Activated T-cell treated with anti-CD3 and anti-CD28 coated beads, Interleukin-2, amount 50 U/mL, for 72 hours (primary cell): ENCODE measurements at places on chromosomes 11 and 22. TPM values are rescaled to one million over a fixed set of nuclear protein-coding genes. Genes with fewer than 3 reads are reported as not detected.
A peak's percentile ranks its signal among the peaks of the same experiment; 100 is the strongest.

DNA sequence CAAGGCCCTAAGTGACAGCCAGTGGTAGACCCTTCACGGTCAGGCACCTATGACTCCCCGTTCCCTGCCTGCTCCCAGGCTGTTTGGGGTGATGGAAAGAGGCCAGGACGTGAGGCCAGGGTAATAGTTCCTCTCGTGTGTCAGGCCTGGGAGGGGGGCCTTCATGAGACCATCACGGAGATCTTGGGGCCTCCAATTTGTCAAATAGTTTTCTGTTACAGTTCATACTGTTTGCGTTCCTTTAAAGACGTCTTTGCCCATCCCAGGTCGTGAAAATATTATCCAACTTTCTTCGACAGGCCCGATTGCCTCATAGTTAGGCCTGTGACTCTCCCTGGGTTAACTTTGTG, 62.2 kb upstream of the KCNQ1OT1 start:
- DNase-seq: no peak
- H3K4me1 ChIP-seq: no peaks in the 10 kb centered on the region
- no peaks in the 10 kb centered on the region for H3K27me3 ChIP-seq
- no peaks in the 10 kb centered on the region for H3K36me3 ChIP-seq
- no peak overlapping the region for H3K4me3 ChIP-seq

The SCUBE2 gene
- total RNA-seq: not detected

DNA sequence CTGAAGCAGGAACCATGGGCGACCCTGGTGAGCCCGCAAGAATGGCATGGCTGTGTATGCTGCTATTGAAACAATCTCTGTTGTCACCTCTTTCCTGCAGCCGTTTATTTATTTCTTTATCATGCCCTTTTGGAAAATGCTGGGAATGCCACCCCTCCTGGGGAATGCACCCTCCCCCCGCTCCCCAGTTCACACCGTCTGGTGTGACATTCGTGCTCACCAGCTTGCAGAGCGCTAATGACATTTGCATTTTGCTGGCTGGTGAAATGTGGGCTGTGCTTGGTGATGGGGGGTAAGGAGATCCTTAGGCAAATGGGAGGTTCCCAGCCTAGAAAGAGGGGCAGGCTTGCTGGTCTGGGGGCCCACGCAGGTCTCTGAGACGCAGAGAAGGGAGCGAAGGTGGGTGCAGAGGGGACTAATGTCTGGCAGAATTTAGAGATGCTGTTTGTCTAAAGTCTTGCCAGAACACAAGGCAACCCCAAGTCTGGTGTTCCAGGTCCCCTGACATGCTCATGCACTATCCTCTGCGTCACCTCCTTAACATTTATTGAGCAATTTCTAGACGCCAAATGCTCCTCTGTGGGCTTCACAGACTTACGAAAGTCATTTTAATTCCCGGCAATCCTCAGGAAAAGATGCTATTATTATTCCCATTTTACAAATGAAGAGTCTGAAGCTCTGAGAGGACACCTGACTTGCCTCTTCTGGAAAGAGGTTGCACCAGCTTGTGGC, 91.7 kb downstream of the TP53I11 start:
- no peak overlapping the region for H3K4me3 ChIP-seq
- peaks cover 61% of the 10 kb centered on the region for H3K27me3 ChIP-seq
- H3K36me3 ChIP-seq: no peaks in the 10 kb centered on the region
- DNase-seq: no peak

GRCh38 chr11:131591051-131591461, 220.6 kb downstream of the NTM start:
- no peak for DNase-seq
- no peaks in the 10 kb centered on the region for H3K27me3 ChIP-seq
- no peaks in the 10 kb centered on the region for H3K4me1 ChIP-seq
- no peak overlapping the region for H3K27ac ChIP-seq
- no peak overlapping the region for H3K4me3 ChIP-seq

- no peak for DNase-seq
- H3K27ac ChIP-seq: no peak overlapping the region
- peaks cover 66% of the 10 kb centered on the region for H3K4me1 ChIP-seq
Measured at GRCh38 chr22:24442352-24442744, 14.9 kb downstream of the ADORA2A start.

DNA sequence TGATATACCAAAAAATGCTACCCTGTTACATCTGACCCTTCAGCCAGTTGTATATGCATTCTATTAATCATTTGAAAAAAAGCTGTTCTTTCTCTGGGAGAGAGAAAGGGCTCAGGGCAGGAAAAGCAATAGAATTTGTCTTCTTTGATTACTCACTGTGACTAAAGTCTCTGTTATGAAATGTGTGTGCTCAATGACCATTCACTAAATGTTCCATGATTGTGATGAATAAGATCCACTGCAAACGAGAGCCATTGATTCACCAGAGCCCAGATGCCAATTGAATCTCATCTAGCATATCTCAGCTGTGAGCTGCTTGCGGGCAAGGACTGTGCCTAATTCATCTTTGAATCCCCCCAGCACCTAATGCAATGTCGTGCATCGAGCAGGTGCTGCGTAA, 184.3 kb downstream of the OPCML start:
- no peaks in the 10 kb centered on the region for H3K4me1 ChIP-seq
- H3K4me3 ChIP-seq: no peak overlapping the region
- H3K27ac ChIP-seq: no peak overlapping the region
- no peak for DNase-seq
- H3K27me3 ChIP-seq: no peaks in the 10 kb centered on the region

DNA sequence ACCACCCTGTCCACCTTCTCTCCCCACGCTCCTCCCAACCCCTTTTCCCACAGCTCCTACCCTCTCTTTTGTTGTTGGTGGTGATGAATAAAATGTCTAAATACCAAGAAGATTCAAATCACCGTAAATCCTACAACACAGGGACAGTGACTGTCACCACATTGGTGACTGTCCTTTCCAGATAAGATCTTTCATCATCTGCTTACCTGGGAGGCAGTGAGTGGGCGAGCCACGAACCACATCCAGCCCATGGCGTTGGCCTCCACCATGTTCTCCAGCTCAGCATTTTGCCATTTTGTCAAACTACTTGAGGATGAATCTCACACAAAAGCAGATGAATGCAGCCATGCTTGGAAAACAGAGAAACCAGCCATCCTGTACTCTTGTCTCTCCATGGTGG, 6.7 kb upstream of the CYTH4 start:
- peaks cover 60% of the 10 kb centered on the region for H3K4me1 ChIP-seq
- H3K4me3 ChIP-seq: peak overlapping the region; percentile 22
- H3K27ac ChIP-seq: no peak overlapping the region
- DNase-seq: peak; percentile 82
- H3K36me3 ChIP-seq: no peaks in the 10 kb centered on the region

GRCh38 chr11:61785837-61786402, 6.5 kb downstream of the TMEM258 start:
- DNase-seq: no peak
- no peak overlapping the region for H3K4me3 ChIP-seq
- H3K27ac ChIP-seq: no peak overlapping the region
- peaks cover 6% of the 10 kb centered on the region for H3K36me3 ChIP-seq

The ART1 gene
- not detected for total RNA-seq

DNA sequence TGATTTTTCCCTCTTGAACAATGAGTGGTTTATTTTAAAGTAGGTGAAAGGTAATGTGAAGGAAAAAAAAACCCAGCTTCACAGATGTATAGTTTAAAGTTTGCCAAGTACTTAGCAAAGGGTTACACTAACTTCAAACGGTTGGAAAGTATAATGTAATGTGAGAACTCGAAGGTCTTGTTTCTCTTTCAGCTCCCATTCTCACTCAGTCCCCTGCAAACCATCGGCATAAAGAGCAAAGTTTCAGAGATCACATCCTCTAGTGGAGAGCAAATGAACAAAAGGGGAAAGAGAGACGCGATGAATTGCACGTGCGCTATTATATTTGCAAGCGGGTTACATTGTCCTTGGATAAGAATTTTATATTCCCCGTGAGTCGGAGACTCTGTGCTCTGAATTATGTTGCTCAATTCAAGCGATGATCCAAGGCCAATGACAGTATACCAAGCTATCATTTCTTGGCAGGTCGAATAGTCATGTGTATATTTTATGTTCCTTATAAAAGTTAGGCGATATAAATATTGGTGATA, 37.6 kb upstream of the BIRC3 start:
- H3K4me3 ChIP-seq: peak overlapping the region; percentile 19
- no peaks in the 10 kb centered on the region for H3K36me3 ChIP-seq
- H3K27me3 ChIP-seq: no peaks in the 10 kb centered on the region
- no peak for DNase-seq

DNA sequence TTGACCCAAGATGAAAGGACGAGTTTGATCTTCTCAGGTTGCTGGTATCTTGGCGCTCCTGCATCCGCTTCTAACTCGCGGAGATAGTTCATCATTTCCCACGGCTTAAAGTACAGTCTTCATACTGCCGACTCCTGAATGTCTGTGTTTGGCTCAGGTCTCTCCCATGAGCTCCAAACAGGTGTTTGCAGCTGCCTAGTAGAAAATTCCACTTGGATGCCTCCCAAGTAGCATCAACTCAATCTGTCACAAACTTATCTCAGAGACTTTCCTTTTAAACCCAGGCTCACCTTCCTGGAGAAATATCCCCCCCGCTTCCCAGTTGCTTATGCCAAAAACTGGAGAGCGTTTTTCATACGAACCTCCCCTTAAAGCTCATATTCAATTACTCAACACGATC, 986.5 kb downstream of the TBC1D22A start:
- H3K27ac ChIP-seq: no peak overlapping the region
- H3K36me3 ChIP-seq: no peaks in the 10 kb centered on the region
- DNase-seq: no peak

GRCh38 chr22:47393191-47393590, 630.7 kb downstream of the TBC1D22A start:
- H3K27me3 ChIP-seq: no peaks in the 10 kb centered on the region
- no peaks in the 10 kb centered on the region for H3K36me3 ChIP-seq
- H3K27ac ChIP-seq: no peak overlapping the region
- DNase-seq: no peak
- H3K4me1 ChIP-seq: no peaks in the 10 kb centered on the region

The GUCY1A2 gene
- not detected for total RNA-seq

DNA sequence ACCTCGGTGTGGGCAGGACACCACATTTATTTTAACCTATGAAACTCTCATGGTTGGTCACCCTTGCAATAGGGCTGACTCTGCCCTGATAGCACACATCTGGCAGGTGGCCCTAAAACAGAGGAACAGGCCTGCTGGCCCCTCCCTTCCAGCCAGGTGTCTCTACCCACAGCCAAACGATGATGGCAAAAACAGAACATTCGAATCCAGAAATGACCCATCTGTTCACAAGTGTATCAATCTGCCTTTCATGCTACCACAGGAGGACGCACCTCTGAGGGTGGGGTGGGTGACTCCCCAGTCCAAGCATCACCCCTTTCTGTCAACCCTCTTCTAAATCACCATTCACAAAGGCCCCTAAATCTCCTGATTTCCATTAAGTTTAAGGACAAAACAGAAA, 118.1 kb downstream of the ETS1 start:
- peak overlapping the region; percentile 95 for H3K4me3 ChIP-seq
- H3K27me3 ChIP-seq: no peaks in the 10 kb centered on the region
- H3K4me1 ChIP-seq: peaks cover 99% of the 10 kb centered on the region
- H3K36me3 ChIP-seq: peaks cover 79% of the 10 kb centered on the region

GRCh38 chr11:39174965-39175364, 2284.5 kb downstream of the LRRC4C start:
- DNase-seq: no peak
- H3K27ac ChIP-seq: no peak overlapping the region
- no peak overlapping the region for H3K4me3 ChIP-seq
- H3K27me3 ChIP-seq: no peaks in the 10 kb centered on the region

GRCh38 chr11:117822074-117823033, 2.2 kb downstream of the FXYD2 start:
- no peaks in the 10 kb centered on the region for H3K36me3 ChIP-seq
- H3K27me3 ChIP-seq: no peaks in the 10 kb centered on the region
- peak overlapping the region; percentile 82 for H3K27ac ChIP-seq

DNA sequence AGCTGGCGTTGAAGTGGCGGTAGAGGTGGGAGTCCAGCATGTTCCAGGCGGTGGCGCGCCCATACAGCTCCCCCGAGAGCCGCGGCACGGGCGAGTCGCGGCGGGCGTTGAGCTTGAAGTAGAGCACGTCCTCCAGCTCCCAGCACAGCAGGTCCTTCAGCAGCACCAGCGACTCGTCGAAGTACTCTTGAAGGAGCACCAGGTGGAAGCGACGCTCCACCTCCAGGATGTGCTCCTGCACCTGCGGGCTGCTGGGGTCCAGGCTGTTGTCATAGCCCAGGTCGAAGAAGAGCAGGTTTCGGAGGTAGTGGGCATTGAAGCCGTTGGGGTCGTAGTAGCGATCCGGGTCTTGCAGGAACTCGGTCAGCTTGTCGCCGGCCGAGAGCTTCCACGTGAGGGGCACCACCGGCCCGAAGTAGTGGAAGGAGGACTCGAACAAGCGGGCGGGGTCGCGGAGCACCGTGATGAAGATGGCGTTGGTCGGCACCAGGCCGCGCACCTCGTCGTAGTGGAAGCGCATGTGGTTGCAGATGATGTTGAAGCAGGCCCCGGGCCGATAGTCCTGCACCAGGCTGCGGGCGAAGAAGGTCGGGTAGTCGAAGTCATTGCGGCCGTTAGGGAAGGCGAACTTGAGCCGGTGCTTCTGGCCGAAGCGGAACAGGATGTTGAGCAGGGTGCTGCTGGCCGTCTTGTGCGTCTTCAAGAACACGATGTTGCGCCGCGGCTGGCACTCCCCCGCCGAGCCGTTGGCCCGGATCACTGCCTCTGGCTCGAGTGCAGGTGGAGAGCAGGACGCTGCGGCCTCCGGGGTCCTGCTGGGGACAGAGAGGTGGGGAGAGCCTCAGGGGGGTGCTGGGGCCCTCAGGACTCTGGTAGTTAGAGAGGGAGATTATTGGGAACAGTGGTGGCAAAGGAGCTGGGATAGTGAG, 9.0 kb upstream of the SEC14L6 start:
- no peaks in the 10 kb centered on the region for H3K36me3 ChIP-seq
- no peak overlapping the region for H3K4me3 ChIP-seq
- H3K4me1 ChIP-seq: no peaks in the 10 kb centered on the region
- DNase-seq: no peak
- H3K27me3 ChIP-seq: no peaks in the 10 kb centered on the region
